ENCODE measurements at places on chromosomes 7 and 10.

- peak; percentile 13 for DNase-seq
These were observed 26.2 kb upstream of the BMPR1A start for GRCh38 chr10:86730227-86730626.

GRCh38 chr10:113808168-113808567 is 45.7 kb downstream of the DCLRE1A start:
- DNase-seq = no peak

DNA sequence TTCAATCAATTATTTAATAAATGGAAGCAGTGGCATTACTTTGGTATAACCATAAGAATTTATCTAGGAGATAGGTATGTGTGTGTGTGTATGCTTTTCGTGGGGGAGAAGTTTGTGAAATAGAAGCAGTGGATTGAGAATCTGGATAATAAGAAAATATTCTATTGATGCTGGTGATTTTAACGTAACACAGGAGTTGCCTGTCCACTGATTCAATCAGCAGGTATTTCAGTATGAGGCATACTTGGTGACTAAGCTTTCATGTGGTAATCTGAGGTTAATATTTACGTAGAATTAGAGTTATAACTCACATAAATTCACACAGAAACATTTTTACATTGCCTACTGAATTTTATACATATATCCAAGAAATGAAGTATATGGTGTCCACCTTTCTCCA is 568.0 kb downstream of the ZWINT start:
- DNase-seq = peak; percentile 52

DNA sequence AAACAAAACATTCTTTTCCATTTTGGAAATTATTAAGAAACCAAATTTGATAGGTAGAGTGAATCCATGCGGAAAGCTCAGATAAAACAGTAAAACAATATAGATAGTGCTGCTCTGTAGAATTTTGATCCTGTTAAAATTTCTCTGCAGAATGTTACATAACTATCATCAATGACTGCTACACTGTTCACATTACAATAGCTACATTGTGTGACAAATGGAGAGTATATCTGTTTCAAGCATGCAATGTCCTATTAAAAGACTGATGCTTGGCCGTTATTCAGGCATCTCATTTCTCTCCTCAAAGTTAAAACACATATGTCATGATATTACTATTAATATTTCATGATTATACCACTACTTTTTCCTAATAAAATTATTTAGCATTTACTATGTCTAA is 14.7 kb upstream of the TMEM106B start:
- DNase-seq = no peak

GRCh38 chr10:32411797-32412498 is 34.0 kb upstream of the CCDC7 start:
- no peak for DNase-seq

Measured in HT1080 (cell line).